ENCODE measurements at places on chromosomes 5 and 9.

GRCh38 chr5:168847511-168848073 is 268.4 kb upstream of the PANK3 start:
- no peak for DNase-seq

GRCh38 chr5:124444147-124444775 is 302.2 kb downstream of the ZNF608 start:
- DNase-seq: no peak

DNA sequence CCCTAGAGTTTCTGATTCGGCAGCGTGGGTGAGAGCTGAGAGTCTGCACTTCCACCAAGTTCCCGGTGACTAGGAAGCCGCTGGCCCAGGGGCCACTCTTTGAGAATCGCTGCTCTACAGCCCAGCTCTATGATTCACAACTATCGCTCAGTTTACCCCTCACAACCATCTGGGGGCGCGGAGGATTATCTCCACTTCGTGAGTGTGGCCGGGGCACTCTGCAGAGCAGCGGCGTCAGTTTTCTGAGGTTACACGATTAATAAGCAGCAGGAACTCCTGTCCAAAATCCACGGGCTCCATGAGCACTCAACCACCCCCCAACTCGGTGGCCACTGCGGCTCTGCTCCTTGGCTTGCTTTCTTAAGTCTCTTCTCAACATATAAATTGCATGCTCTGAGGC is 19.3 kb downstream of the CORO2A start:
- no peak for DNase-seq

- DNase-seq: no peak
Observed at GRCh38 chr5:88676637-88677375, 206.2 kb downstream of the MEF2C start.

DNA sequence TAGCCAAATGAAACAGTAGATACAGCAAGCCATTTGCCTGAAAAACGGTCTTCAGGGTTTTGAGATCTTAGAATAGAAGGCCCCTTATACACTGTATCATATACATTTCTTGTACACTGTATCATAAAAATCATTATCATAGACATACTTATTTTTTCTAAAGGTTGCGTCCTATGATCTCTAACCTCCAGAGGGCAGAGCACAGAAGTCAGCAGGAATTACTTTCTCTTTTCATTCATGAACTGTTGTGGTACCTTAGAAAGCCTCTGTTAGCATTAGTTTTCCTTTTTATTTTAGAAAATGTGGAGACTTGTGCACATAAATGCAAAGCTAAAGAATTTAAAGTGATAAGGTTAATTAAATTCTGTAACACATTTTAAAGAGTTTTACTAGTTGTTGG is 115.4 kb downstream of the OXCT1 start:
- no peak for DNase-seq

DNA sequence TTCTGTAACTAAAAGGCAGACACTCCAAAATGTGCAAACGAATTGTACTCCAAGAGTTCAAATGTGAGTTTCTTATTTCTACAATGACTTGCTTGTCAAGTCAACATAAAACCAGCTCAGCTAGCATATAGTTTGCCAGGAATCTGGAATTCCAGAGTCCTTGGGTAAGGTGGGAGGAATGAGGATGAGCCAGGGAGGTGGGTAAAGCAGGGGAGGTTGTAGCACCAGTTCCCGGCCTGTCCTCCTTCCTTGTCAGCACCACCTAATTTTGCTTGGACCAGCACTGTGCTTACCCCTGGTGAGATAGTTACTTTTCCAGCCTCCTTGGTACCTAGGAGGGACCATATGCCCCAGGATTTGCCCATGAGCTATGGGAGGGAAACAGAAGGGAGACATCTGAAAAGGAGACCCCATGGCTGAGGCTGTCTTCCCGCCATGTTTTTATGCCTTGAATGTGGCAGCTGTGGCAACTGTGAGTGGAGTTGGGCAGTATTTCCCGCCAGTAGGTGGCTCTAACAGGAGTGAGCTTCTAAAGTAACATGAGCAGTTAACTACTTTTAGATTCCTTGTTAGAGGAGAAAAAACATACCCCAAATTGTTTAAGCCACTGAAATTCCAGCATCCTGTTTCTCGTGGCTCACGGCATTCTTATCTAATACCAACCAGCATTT is 302.5 kb downstream of the TENT4A start:
- DNase-seq: no peak

GRCh38 chr9:135014311-135015010 is 73.0 kb upstream of the OLFM1 start:
- DNase-seq: no peak

- no peak for DNase-seq
Observed at GRCh38 chr9:6938447-6938846, 180.7 kb downstream of the KDM4C start.

- DNase-seq: no peak
Observed at GRCh38 chr9:5231212-5231611, at the start of gene INSL4. INSL4 (plus strand) TSS chr9:5231419; CDS start chr9:5231524, 105 bp downstream.

DNA sequence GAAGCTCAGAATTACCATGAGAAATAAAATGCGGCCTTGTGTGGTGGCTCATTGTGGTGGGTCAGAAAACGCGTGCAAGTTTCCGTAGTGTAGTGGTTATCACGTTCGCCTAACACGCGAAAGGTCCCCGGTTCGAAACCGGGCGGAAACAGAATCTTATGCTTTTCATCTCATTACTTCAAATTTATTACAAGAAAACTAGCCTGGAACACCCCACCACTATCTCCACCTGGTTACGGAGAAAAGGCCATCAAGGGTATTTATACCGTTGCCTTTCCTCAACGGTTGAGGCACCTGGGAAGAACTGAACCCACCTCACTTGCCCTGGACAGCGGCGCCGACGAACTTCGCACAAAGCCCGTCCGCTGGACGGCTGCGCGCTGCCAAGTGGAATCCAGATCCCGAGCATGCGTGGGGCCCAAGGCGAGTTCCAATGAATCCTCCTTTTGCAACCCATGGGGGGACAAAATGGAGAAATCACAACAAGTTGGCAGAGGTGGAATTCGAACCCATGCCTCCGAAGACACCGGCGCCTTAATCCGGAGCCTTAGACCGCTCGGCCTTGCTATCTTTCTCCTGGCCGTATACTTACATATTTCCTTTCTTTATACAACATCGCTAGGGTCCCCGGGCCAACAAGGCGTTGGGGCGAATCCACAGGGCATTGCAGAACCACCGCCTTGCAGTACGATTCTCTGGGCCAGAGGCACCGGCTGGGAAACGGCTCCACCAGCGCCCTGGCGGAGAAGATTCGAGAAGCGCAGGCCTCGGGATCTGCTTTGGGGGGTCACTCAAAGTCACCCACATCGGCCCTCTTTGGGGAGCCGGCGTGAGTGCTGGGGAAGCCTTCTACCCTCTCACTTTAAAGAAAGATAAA is 16.9 kb downstream of the OR2V2 start:
- no peak for DNase-seq

DNA sequence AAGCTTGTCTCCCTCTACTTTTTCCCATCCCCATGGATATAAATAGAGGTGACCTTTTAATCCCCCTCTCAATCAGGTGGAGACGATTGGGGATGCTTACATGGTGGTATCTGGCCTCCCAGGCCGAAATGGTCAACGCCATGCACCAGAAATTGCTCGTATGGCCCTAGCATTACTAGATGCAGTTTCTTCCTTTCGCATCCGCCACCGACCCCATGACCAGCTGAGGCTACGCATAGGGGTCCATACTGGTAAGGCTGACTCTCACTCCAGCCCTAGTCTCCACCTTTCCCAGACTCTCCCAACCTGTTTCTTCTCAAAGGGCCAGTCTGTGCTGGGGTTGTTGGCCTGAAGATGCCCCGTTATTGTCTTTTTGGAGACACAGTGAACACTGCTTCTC is 3.6 kb downstream of the SPAG8 start:
- DNase-seq: no peak

- no peak for DNase-seq
Observed at GRCh38 chr5:117165068-117165467, 590.4 kb upstream of the SEMA6A start.

GRCh38 chr9:99105152-99106043 is 485 bp downstream of the TGFBR1 start:
- no peak for DNase-seq

GRCh38 chr5:1511048-1511447 is 12.7 kb downstream of the LPCAT1 start:
- no peak for DNase-seq

DNA sequence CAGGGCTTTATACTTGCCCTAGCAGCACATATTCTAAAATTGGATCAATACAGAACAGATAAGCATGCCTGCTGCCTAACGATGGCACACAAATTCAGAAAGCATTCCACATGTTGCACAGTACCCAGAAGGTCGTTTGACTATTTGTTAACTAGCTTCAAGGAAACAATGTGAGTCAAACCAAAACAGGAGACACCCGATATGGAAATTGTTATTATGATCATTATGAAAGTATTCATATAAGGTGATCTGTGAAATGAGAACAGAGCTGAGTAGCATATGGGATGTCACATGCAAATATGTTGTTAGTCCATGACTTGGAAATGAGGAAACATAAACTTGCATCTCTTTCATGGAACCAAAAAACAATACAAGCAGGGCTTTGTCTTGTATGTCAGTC is 56.3 kb upstream of the BICD2 start:
- DNase-seq: no peak

DNA sequence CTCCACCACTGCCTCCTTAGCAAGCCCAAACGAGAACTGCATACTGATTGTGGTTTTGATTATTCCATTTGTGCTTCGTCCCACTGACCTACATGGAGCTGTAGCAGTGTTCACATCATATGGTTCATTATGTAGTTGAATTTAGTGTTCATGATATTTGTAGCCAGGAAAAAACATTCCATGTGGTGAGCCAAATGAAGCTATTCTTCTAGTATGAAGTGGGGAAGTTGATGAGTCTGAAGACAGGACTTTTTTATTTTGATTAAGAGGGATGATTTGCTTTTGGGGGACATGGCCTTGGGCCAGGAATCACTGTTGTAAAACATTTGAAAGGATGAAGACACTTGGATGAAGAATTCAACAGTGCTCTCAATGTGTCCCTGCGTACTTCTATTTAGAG is 192.9 kb upstream of the SLC27A6 start:
- DNase-seq: no peak

DNA sequence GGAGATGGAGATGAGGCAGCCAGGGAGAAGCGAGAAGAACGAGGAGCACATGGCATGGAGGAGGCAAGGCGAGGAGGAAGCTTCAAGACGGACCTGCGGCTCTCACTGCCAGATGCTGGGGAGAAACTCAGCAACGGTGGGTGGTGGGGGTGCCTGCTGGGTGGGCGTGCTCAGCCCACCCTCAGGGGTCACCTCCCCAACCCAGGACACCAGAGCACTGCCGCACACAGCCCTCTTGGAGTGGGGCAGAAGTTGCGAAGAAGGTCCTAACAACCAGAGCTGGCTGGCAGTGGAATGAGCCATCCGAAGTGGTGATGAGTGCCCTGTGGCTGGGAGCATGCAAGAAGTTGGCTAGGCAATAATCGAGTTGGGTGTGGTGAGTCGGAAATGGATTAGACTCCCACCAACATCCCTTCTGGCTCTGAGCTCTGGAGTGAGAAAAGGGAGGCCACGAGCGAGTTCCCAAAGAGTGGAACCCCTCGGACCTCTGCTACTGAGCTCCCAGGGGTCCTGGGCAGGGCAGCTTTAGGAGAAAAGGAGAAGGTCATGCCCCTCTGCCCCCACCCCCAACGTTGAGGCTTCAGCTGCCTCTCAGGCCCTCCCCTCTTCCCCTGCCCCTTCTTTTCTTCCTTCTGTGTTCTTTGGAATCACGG is 212.7 kb upstream of the MVB12B start:
- no peak for DNase-seq

- DNase-seq: no peak
Observed at GRCh38 chr5:167104351-167104750, 1187.1 kb upstream of the WWC1 start.

DNA sequence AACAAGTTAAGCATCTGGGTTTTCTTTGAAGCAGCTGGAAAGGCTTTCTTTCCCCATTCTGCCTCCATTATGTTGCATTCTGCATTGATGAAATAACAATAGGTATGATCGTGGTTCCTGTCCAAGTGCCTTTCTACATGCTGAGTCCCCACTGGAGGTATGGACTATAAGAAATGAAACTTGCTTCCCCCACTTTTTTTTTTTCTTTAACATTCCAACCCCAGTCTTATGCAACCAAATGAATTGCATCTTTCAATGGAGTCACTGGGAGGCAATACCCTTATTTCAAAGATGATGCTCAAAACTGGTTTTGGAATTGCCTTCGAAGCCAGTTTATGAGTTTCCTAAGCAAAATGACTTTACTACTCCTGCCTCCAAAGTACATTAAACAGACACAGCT is 58.9 kb downstream of the ARSB start:
- no peak for DNase-seq

DNA sequence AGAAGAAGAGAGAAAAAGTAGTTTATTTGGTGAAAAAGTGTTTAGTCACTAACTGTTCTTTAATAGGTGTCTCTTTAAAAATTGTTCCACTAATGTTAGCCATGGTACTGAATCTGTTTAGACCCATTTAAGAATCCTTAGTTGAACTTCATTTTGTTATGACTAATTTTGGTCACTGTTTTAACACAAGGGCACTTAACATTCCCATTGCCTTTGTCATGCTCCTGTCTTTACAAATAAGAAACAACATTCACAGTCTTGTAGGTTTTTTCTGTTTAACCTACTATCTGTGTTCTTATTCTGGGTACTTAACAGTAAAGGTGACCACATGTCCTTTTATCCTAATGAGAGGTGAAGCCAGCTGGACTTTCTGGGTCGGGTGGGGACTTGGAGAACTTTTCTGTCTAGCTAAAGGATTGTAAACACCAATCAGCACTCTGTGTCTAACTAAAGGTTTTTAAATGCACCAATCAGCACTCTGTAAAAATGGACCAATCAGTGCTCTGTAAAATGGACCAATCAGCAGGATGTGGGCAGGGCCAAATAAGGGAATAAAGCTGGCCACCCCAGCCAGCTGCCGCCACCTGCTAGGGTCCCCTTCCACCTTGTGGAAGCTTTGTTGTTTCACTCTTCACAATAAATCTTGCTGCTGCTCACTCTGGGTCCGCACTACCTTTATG is 116.7 kb downstream of the WDR70 start:
- no peak for DNase-seq

GRCh38 chr5:141250576-141250975 is 5.4 kb downstream of the PCDHB15 start:
- DNase-seq: no peak

GRCh38 chr5:76337953-76338451 is 65.1 kb upstream of the IQGAP2 start:
- no peak for DNase-seq

- DNase-seq: peak; percentile 48
Observed at GRCh38 chr5:180784497-180785097, 18.0 kb downstream of the MGAT1 start.

- no peak for DNase-seq
Observed at GRCh38 chr5:9249231-9249630, 296.6 kb downstream of the SEMA5A start.

GRCh38 chr9:93009337-93010015 is 49.0 kb upstream of the SUSD3 start:
- no peak for DNase-seq

GRCh38 chr9:13841746-13842462 is 472.0 kb downstream of the NFIB start:
- DNase-seq: no peak

DNA sequence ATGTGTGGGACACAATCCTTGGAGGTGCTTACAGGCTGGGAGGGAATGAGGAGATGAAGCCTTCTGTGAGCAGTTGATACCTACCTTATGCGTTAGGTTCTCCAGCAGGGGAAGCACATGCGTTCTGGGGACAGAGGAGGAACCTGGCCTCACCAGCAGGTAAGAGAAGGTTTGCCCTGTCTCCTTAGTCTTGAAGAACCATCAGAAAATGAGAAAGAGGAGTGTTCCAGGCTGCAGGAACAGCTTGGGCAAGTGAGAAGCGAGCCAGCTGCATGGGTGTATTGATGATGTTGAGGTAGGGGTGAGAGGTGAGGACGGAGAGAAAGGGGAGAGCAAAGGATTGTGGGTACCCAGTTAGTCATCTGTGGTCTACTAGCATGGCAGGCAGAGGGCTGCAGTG is 156.9 kb upstream of the MVB12B start:
- no peak for DNase-seq

All from cerebellar nuclear complex (tissue), 1 donor.